ENCODE measurements at places on chromosomes 7 and 10.

DNA sequence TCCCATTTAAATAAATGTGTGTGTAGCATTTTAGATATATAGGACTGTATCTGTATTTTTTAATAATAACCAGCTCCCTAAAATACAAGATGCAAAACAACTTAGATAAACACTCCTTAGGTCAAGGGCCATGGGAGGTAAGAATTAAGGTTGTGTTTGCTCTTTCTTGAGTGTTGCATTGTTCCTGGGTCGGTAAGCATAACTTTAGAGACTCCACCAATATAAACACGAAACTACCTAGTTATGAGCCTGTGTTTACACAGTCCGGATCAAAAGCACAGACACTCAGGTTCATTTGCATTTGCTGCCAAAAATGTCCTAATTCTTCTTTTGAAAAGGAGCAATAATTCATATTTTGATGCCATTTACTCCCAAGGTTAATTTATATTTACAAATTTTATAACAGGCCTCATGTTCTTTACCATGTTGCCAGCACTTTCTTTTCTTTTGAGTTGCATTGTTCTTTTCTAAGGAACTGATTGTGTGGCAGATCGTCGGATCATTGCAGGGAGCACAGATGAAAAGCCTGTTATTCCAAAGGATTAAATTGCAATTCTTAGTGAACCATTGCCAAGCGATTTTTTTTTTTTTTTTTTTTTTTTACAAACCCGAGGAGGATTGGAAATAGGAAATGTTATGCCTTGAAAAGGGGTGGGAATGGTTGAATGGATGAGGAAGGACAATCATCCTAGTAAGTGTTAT is 45.8 kb upstream of the GLCCI1 start:
- no peak for DNase-seq

GRCh38 chr10:89167915-89168314 is 39.2 kb downstream of the CH25H start:
- no peak for DNase-seq

- DNase-seq: no peak
Observed at GRCh38 chr10:44016589-44017482, 368.1 kb downstream of the CXCL12 start.

- no peak for DNase-seq
Observed at GRCh38 chr10:58180666-58181065, 87.0 kb downstream of the IPMK start.

- DNase-seq: no peak
Observed at GRCh38 chr10:100655760-100656421, 89.5 kb upstream of the PAX2 start.

GRCh38 chr7:138226001-138226476 is 149.8 kb downstream of the AKR1D1 start:
- no peak for DNase-seq

GRCh38 chr10:126059076-126059826 is 162.9 kb downstream of the FANK1 start:
- DNase-seq: peak; percentile 68

GRCh38 chr7:157604661-157605381 is 268.0 kb downstream of the DNAJB6 start:
- no peak for DNase-seq

DNA sequence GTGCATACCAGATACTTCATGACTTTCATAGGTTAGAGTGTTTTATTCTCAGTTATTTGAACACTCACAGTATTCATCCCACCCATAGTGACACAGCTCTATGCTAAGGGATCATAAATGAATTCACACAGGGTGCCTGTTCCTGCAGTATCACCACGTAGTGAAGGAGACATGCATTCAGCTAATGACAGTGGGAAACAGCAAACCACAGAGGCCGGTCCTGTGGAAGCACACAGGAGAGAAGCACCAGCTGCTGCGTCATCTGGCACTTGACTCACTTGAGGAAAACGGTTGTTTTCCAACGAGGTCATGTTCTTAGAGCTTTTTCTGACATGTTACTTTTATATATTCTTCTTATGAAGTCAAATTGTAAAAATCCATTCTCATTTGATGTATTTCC is 73.0 kb downstream of the UBE3C start:
- DNase-seq: peak; percentile 52

DNA sequence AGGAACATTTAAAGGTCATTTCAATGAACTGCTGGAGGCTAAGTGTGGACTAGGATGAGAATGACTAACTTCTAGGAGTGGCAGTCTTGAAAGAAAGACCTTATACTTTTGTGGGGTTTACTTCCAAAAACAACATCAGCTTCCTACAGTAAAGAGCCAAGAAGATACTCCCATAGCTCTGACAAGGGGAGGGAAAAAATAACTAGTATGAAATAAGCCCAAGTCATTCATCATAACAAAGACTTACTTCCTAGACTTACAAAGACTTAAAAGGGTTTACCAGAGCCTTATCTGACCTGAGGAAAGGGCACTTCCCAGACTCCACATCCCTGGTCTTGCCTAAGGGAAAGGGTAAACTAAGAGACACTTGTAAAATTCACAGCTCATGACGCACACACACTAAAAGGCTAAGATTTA is 31.7 kb downstream of the ARHGAP12 start:
- peak; percentile 33 for DNase-seq

GRCh38 chr7:124489082-124489819 is 276.3 kb downstream of the GPR37 start:
- DNase-seq: no peak

Data from A172 (cell line).